ENCODE measurements at places on chromosomes 12 and 14.
A peak's percentile ranks its signal among the peaks of the same experiment; 100 is the strongest.

GRCh38 chr12:74608231-74608775, 70.7 kb downstream of the ATXN7L3B start:
- no peak for DNase-seq

DNA sequence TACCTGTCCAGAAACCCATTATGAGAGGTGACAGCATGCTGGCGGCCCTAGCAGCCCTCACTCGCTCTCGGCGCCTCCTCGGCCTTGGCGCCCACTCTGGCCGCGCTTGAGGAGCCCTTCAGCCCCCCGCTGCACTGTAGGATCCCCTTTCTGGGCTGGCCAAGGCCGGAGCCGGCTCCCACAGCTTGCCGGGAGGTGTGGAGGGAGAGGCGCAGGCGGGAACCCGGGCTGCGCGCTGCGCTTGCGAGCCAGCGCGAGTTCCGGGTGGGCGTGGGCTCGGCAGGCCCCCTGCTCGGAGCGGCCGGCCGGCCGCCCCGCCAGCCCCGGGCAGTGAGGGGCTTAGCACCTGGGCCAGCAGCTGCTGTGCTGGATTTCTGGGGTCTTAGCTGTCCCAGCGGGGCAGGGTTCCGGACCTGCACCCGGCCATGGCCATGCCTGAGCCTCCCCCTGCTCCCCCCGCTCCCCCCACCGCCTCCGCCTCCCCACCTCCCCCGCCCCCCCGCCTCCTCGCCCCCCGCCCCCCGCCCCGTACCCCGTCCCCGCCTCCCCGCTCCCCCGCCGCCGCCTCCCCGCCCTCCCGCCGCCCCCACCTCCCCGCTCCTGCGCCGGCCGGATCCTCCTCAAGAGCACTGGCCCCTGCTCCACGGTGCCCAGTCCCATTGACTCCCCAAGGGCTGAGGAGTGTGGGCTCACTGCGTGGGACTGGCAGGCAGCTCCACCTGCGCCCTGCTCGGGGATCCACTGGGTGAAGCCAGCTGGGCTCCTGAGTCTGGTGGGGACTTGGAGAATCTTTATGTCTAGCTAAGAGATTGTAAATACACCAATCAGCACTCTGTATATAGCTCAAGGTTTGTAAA, 163.1 kb downstream of the KLHL28 start:
- DNase-seq, result peak; percentile 14

GRCh38 chr12:69497308-69498026, 27.3 kb downstream of the FRS2 start:
- no peak for DNase-seq

- no peak for DNase-seq
Observed at GRCh38 chr14:60736494-60736893, 1.9 kb downstream of the MNAT1 start.

- no peak for DNase-seq
Observed at GRCh38 chr14:55843718-55844403, 263.9 kb downstream of the KTN1 start.

DNA sequence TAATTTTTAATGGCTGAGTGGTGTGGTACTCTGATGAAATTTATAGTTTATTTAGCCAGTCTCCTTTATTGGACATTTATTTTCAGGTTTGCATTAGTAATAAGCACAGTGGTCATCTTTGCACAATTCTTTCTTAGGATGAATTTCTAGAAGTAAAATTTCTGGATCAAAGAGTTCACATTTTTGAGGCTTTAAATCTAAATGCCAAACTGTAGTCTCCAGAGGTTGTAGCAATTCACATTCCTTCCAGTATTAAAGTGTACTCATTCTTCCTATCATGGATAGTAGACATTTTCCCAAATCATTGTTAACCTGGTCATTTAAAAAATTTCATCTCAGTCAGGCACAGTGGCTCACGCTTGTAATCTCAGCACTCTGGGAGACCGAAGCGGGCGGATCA, 24.8 kb downstream of the SLC39A9 start:
- no peak for DNase-seq

- DNase-seq, result no peak
Observed at GRCh38 chr12:53751336-53752191, at the start of gene CISTR. TSS of gene CISTR (minus strand) at chr12:53751979.

GRCh38 chr12:40587421-40587820, 104.8 kb upstream of the CNTN1 start:
- no peak for DNase-seq

- DNase-seq, result no peak
Observed at GRCh38 chr12:45613296-45613695, 116.2 kb upstream of the ARID2 start.

- no peak for DNase-seq
Observed at GRCh38 chr12:28603801-28604200, 413.5 kb downstream of the CCDC91 start.

DNA sequence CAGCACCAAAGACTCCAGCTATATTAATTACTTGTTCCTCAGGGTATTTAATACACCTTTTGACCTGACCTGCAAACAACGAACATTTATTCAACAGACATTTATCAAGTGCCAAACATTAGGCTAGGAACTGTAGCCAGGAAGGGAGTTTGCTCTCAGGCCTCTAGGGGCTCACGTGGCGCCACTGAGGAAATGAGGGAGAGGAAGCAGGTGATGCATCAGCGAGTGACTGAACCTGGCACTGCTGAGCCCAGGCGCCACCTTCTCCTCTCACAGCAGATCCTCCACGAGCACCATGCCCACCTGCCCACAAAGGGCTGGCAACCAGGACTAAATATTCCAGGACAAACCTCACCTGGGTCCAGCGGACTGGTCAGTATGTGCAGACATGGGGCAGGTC, 50.2 kb downstream of the SETD3 start:
- DNase-seq, result no peak

GRCh38 chr14:58566979-58567378, 70.8 kb upstream of the DACT1 start:
- no peak for DNase-seq
